ENCODE measurements at places on chromosomes 6 and 20.

GRCh38 chr20:20568604-20569205 is 143.7 kb downstream of the RALGAPA2 start:
- DNase-seq: no peak

GRCh38 chr6:1424306-1424927 is 35.0 kb downstream of the FOXF2 start:
- no peak for DNase-seq

DNA sequence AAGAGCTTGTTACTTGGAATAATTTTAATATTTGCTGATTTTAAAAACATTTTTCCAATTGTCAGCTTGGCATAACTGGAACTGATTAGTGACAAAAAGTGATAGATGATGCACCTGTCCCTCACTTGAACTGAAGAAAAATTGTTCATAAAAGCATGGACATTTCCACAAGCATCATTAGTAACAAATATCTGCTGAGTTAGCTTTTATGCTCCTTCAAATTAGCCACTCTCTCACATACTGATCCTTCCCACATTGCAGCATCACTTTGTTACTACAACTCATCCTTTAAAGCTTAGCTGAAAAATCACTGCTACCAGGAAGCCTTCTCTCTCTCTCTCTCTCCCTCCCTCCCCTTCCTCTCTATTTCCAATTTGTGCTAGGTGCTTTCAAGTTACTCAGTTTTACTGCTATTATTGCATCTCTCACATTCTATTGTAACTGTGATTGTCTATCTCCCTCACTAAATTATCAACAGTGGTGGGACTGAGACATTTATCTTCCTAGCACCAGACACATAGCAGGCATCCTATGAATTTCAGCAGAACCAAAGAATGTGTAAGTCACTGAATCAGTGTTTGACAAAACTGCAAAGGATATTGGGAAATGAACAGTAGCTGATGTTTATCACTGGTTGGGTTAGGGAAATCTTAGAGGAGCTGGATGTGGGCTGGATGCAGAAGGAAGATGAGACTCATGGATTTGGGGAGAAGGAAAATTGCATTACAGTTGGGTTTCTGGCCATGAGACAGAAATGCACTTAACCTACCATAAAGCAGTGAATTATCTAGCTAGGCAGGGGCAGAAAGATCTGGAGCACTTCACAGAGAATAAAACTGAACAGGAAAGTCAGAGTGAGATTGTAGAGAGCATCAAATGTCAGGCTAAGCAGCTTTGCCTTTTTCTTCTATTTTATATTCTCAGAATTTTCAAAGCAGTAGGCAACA is 128.4 kb upstream of the PLN start:
- no peak for DNase-seq

DNA sequence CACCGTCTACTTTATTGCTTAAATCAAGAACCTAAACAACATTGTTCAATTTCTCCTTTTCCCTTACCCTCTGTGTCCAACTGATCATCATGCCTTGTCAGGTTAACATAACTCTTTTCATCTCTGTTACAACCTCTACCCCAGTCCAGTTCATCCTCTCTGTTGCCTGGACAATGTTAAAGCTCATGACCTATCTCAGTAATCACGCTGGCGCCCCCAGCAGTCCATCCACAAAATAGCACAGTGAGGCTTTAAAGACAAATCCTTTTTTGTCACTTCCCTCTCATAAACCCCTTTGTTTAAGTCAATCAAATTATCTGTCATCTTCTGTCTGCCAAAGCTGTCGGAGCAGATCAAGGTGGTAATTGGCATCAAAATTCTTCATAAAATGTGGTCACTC is 140.1 kb downstream of the QKI start:
- peak; percentile 9 for DNase-seq
